ENCODE measurements at places on chromosomes 7 and 10. TPM values are rescaled to one million over a fixed set of nuclear protein-coding genes. Genes with fewer than 3 reads are reported as not detected.

- H3K36me3 ChIP-seq = peaks cover 16% of the 10 kb centered on the region
- no peaks in the 10 kb centered on the region for H3K4me1 ChIP-seq
- H3K4me3 ChIP-seq = no peak overlapping the region
- no peak for DNase-seq
- H3K27ac ChIP-seq = no peak overlapping the region
These were observed 29.7 kb downstream of the C1QL3 start for GRCh38 chr10:16491933-16492332.

DNA sequence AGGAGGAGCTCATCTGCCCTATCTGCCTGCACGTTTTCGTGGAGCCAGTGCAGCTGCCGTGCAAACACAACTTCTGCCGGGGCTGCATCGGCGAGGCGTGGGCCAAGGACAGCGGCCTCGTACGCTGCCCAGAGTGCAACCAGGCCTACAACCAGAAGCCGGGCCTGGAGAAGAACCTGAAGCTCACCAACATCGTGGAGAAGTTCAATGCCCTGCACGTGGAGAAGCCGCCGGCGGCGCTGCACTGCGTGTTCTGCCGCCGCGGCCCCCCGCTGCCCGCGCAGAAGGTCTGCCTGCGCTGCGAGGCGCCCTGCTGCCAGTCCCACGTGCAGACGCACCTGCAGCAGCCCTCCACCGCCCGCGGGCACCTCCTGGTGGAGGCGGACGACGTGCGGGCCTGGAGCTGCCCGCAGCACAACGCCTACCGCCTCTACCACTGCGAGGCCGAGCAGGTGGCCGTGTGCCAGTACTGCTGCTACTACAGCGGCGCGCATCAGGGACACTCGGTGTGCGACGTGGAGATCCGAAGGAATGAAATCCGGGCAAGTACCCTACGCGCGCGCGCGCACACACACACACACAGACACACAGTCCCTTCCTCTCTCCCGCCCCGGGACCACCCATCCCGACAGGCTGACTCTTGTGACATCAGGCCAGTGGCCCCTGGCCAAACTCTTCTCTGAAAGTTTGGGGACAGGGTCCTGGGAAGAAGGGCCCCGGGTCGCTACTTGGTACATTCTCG is 538 bp downstream of the TRIM8 start:
- peak overlapping the region; percentile 73 for H3K4me3 ChIP-seq
- peak overlapping the region; percentile 99 for H3K27ac ChIP-seq
- DNase-seq = peak; percentile 91
- H3K36me3 ChIP-seq = no peaks in the 10 kb centered on the region

ANKRD61 gene
- not detected for total RNA-seq

- DNase-seq = no peak
- H3K27ac ChIP-seq = peak overlapping the region; percentile 41
- no peaks in the 10 kb centered on the region for H3K27me3 ChIP-seq
- peaks cover 13% of the 10 kb centered on the region for H3K4me1 ChIP-seq
These were observed 739.6 kb upstream of the GALNT17 start for GRCh38 chr7:70392256-70392876.

DNA sequence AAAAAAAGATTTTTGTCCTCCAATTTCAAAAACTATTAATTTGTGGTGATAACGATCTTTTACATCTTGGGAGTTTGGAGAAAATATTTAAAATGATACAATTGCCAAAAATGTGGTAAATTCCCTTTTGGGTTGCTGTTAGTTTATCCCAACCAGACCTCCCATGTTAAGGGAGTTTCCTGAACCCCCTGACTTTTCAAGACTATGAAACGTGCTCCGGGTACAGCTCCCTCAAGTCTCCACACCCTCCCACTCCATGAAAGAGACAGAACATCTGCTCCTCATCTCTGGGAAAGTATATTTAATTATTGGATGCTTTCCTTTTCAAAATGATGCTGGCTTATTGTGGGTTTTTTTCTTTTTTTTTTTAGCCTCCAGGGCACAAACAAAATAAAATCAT is 534.6 kb upstream of the NRP1 start:
- H3K4me1 ChIP-seq = peaks cover 5% of the 10 kb centered on the region
- H3K27me3 ChIP-seq = no peaks in the 10 kb centered on the region
- H3K4me3 ChIP-seq = no peak overlapping the region
- no peak overlapping the region for H3K27ac ChIP-seq

- no peak for DNase-seq
- H3K27me3 ChIP-seq = no peaks in the 10 kb centered on the region
- no peaks in the 10 kb centered on the region for H3K4me1 ChIP-seq
- H3K4me3 ChIP-seq = no peak overlapping the region
These were observed 17.1 kb downstream of the ZNF485 start for GRCh38 chr10:43623351-43623750.

GNAT3 gene
- not detected for total RNA-seq

DNA sequence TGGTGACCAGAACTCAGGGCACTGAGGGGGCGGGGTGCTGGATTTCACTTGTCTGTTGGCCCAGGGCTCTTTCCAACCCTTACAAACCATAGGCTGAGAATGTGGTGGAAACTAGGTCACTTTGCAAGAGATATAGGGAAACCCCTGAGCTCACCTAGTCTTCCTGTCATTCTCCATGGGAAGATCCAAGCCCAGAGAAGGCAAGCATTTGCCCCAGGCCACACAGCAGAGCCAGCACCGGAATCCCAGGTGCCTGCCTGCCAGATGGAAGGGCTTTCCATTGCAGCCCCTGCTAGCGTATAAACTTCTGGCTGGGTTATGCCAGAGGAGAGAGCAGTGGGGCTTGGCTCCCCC is 427 bp downstream of the PYROXD2 start:
- DNase-seq = no peak
- H3K36me3 ChIP-seq = peaks cover 32% of the 10 kb centered on the region
- peak overlapping the region; percentile 68 for H3K27ac ChIP-seq
- no peaks in the 10 kb centered on the region for H3K27me3 ChIP-seq
- peaks cover 22% of the 10 kb centered on the region for H3K4me1 ChIP-seq

GRCh38 chr10:36675458-36675880 is 449.9 kb upstream of the ANKRD30A start:
- no peak for DNase-seq
- no peaks in the 10 kb centered on the region for H3K36me3 ChIP-seq
- no peak overlapping the region for H3K4me3 ChIP-seq
- H3K4me1 ChIP-seq = no peaks in the 10 kb centered on the region

GRCh38 chr10:70785190-70785589 is at the start of gene TBATA:
TSS of gene TBATA (minus strand) at chr10:70785377. CDS start at chr10:70783379, 1,998 bp downstream.
- H3K4me1 ChIP-seq = peaks cover 4% of the 10 kb centered on the region
- H3K27me3 ChIP-seq = peaks cover 4% of the 10 kb centered on the region
- H3K4me3 ChIP-seq = no peak within 1 kb of the TSS
- DNase-seq = no peak
- H3K27ac ChIP-seq = no peak within 1 kb of the TSS
- H3K36me3 ChIP-seq = no peaks in the 10 kb centered on the region

FRG2B gene
- not detected for total RNA-seq

DNA sequence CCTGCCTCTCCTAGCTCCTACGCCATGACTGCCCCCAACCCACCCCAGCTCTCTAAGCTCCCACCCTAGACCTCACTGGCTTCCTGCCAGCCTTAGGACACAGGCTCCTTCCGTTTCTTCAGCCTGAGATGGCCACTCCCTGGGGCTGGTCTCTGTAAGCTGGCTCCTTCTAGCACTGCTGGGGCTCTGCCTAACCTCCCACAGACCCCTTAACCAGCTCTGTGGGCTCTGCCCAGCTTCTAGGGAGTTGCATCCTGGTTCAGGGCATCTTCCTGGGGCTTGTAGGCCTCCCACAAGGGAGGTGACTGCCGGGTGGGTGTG is 478.6 kb upstream of the KLF6 start:
- no peak overlapping the region for H3K4me3 ChIP-seq
- no peak for DNase-seq

DNA sequence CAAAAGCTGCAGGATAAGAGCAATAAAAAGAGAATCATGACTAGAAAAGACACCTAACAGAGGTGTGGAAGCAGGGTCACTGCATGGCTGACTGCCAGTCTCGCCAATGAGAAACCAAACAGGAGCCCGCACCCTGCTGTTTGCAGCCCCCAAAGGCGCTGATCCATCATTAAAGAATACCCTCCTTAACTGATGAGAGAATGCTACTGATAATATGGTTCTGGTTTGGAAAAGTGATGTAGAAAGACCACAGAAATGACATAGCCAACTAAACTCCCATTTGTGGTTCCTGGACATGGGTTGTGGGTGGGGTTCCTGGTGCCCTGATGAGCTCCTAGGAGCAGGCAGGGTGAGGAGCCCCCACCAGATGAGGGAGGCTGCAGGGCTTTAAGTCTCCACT is 207.4 kb downstream of the TNS3 start:
- H3K4me1 ChIP-seq = peaks cover 23% of the 10 kb centered on the region
- H3K36me3 ChIP-seq = no peaks in the 10 kb centered on the region
- H3K27ac ChIP-seq = no peak overlapping the region
- no peak overlapping the region for H3K4me3 ChIP-seq
- H3K27me3 ChIP-seq = no peaks in the 10 kb centered on the region

- no peak for DNase-seq
- H3K4me1 ChIP-seq = peaks cover 8% of the 10 kb centered on the region
- H3K36me3 ChIP-seq = no peaks in the 10 kb centered on the region
- H3K27ac ChIP-seq = no peak overlapping the region
- H3K4me3 ChIP-seq = no peak overlapping the region
These were observed 84.7 kb upstream of the TRIL start for GRCh38 chr7:29042824-29043231.

PRF1 gene
- total RNA-seq = 0.34 TPM

Data from suprapubic skin (tissue), 4 donors.